SHP77 treated with DMSO at 0.1 percent for 48 hours (cell line): ENCODE measurements at places on chromosomes 12 and 14.

DNA sequence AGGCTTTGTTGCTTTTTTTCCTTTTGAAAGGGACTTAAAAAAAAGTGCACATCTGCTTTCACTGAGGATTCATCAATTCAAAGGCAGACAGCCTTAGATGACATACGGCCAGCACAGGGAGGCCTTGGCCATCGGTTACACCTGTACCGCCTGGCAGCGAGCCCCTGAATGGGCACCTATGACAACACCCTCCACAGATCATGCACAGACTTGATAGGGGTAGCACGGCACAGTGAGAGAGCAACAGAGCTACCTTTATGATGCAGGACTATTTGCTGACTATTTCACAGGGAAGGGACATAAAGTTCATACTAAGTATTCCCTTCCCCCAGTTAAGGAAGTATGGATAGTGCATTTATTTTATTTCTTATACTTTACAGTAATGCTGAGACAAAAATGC, 137.9 kb upstream of the ARID2 start:
- no peak for DNase-seq

- DNase-seq: no peak
Observed at GRCh38 chr14:104557766-104558165, 21.8 kb upstream of the C14orf180 start.

DNA sequence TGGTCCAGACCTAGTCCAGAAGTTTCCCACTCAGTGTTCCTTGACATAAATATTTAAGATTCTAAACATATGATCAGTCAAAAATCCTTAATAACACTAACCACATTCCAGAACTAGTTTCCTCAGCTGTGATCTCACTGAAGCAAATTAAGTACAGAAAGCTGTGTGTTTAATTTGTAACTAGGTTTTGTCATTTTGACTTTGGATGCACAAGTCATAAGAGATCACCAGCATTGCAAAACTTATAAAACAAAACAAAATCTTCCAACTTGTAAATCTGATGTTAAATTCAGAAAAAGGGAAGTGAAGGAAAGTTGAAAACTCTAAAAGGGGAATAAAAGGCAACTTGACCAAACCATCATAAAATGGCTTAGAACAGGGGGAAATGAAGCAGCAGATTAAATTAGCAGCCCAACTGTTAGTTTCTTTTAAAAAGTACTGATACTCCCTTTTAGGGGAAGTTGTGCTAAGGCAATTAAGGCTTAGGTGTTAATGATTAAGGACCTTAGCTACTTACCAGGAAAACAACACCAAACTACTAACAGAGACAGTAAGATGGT, 56.6 kb downstream of the SH2B3 start:
- no peak for DNase-seq

DNA sequence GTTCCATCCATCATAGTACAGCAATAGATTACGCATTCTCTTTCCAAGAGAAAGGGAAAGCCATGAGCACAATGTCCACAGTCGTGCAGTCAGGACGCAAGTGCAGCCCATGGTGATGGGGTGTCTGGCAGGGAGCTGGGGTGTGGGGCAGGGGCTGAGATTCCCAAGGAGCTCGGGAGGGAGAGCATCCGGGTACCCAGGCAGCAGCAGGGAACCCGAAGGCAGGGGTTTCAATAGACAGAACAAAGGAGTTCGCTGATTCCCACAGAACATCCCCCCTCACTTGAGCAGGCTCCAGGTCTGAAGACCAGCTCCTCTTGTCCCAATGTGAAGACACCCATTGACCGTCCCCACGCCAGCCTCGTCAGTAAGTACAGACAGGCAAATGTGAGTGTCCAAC, 13.5 kb downstream of the ANHX start:
- no peak for DNase-seq
